ENCODE measurements at places on chromosomes 7 and 10.

GRCh38 chr7:47031786-47032535 lies 550.0 kb downstream of the TNS3 start:
- no peak for DNase-seq
- H3K27me3 ChIP-seq, result no peaks in the 10 kb centered on the region
- H3K4me3 ChIP-seq, result no peak overlapping the region
- H3K27ac ChIP-seq, result no peak overlapping the region
- no peaks in the 10 kb centered on the region for H3K36me3 ChIP-seq

DNA sequence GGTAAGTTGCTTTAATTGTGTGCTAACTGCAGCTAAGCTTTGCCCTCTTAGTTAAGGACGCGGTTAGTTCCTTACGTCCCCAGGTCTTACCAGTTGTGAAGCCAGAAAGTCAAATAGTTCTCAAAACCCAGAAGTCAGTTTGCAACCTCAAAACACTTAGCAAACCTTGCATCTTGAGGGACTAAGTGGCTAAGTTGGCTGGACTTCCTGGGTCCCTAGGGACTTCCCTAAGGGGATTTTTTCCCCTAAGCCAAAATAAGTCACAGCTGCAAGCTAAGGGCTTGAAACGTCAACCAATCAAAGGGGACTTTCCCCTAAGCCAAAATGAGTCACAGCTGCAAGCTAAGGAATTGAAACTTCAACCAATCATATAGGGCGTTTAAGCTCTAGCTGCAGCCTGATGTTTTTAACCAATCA lies 36.2 kb upstream of the HECW1 start:
- H3K27me3 ChIP-seq, result no peaks in the 10 kb centered on the region
- H3K27ac ChIP-seq, result no peak overlapping the region
- no peaks in the 10 kb centered on the region for H3K36me3 ChIP-seq
- H3K4me3 ChIP-seq, result no peak overlapping the region

DNA sequence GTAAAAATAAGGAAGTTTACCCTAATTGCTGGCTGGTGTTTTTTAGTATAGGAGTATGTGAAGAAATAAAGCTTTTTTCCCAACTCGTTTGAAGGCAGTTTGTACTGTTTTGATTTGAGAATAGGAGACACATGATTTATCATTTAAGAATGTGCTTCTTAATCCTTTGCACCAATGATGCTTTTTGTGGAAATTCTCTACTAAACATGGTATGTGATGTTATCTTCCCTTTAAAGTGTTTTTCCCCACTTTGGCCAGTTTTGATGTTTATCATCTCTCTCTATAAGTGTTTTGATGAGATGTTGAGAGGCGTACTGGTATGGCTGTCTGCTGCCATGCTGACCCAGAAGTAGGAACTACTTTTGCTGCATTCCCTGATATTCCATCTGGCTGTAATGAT lies 85.1 kb downstream of the SUGCT start:
- no peaks in the 10 kb centered on the region for H3K27me3 ChIP-seq
- no peak overlapping the region for H3K4me3 ChIP-seq
- H3K36me3 ChIP-seq, result no peaks in the 10 kb centered on the region

GRCh38 chr7:30413864-30414263 lies 64.7 kb downstream of the NOD1 start:
- peaks cover 5% of the 10 kb centered on the region for H3K36me3 ChIP-seq
- H3K27ac ChIP-seq, result no peak overlapping the region
- no peaks in the 10 kb centered on the region for H3K27me3 ChIP-seq
- DNase-seq, result no peak

DNA sequence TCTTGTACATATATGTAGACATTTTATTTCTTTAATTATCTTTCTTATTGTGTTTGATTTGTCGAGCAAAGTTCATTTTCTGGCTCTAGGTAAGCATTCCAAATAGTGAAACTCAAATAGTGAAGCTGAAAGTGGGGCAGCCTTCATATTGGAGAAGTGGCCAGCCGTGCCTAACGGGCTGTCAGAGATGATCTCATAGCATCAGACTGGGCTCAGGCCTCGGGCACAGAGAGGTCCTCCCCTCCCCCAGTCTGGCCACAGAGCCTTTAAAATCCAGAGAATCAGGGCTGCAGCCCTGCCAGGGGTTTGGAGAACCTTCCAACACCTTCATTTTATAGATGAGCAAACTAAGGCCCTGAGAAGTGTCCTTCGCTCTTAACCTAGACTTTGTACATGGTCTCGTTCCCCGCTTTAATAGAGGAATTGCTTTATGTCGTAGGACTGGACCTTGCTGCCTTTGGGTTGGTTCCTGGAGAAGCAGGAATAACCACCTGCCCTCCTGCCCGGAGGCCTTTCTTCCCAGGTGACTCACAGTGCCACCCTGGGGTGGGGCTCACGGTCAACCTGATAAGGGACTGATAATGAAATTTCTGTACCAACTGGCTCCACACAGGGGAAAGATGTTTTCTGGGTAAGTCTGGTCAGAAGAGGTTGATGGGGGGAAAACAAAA lies 7.3 kb downstream of the TSPAN15 start:
- H3K4me3 ChIP-seq, result no peak overlapping the region
- no peak overlapping the region for H3K27ac ChIP-seq
- no peaks in the 10 kb centered on the region for H3K4me1 ChIP-seq
- no peak for DNase-seq
- H3K27me3 ChIP-seq, result no peaks in the 10 kb centered on the region
- no peaks in the 10 kb centered on the region for H3K36me3 ChIP-seq

GRCh38 chr7:34991938-34992840 lies 45.1 kb downstream of the DPY19L1 start:
- no peaks in the 10 kb centered on the region for H3K36me3 ChIP-seq
- H3K4me1 ChIP-seq, result no peaks in the 10 kb centered on the region

GRCh38 chr10:84727398-84727797 lies 399.0 kb downstream of the CCSER2 start:
- H3K36me3 ChIP-seq, result no peaks in the 10 kb centered on the region
- peaks cover 2% of the 10 kb centered on the region for H3K4me1 ChIP-seq
- no peaks in the 10 kb centered on the region for H3K27me3 ChIP-seq

DNA sequence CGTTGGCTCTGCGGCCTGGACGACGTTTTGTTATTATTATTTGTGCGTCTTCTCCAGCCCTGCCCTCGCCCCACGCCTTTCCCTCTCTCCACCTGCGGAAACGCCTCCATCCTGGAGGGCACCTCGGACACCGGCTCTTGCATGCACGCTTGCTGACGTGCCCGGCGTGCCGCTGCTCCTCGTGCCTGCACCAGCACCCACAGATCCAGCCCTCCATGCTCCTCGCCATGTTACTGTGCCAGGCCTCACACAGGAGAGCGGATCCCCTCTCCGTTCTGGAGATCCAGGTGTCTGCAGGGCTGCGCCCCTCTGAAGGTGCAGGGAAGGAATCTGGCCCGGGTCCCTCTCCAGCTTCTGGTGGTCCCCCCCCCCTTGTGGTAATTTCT lies 373.9 kb upstream of the FOXK1 start:
- no peak overlapping the region for H3K4me3 ChIP-seq
- H3K36me3 ChIP-seq, result no peaks in the 10 kb centered on the region
- H3K27me3 ChIP-seq, result no peaks in the 10 kb centered on the region
- no peaks in the 10 kb centered on the region for H3K4me1 ChIP-seq

- H3K4me1 ChIP-seq, result no peaks in the 10 kb centered on the region
- H3K27ac ChIP-seq, result no peak overlapping the region
- no peaks in the 10 kb centered on the region for H3K36me3 ChIP-seq
- H3K27me3 ChIP-seq, result no peaks in the 10 kb centered on the region
Measured at GRCh38 chr7:106868364-106868763, 3.3 kb downstream of the PIK3CG start.

DNA sequence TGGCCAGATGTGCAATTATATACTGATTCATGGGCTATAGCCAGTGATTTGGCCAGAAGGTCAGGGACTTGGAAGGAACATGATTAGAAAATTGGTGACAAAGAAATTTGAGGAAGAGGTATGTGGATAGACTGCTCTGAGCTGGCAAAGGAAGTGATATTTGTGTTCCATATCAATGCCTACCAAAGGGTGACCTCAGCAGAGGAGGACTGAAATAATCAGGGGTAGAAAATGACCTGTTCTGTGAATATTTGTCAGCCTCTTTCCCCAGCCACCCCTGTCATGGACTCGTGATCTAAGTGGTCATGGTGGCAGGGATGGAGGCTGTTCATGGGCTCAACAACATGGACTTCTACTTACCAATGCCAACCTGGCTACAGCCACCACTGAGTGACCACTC lies 47.0 kb downstream of the PTPRE start:
- no peak for DNase-seq
- no peak overlapping the region for H3K4me3 ChIP-seq
- H3K27ac ChIP-seq, result no peak overlapping the region
- H3K36me3 ChIP-seq, result no peaks in the 10 kb centered on the region
- no peaks in the 10 kb centered on the region for H3K27me3 ChIP-seq
- H3K4me1 ChIP-seq, result no peaks in the 10 kb centered on the region

DNA sequence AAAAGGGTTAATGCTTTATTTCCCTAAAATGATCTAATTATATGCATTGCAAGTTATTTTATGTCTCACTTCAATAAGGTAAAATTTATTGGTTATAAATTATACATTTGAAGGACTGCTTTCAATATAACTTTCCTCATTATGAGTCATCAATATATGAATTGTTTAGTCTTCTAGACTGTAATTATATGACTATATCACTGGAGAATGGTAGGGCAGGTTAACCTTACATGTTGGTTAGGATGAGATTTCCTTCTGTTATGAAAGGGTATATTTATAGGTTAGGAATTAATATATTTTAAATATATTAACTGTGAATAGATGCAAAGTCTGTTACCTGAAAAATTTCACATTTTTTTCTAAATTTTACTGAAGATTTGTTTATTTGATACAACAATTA lies 406.4 kb upstream of the ETV1 start:
- no peaks in the 10 kb centered on the region for H3K36me3 ChIP-seq
- H3K4me1 ChIP-seq, result no peaks in the 10 kb centered on the region
- H3K27ac ChIP-seq, result no peak overlapping the region
- H3K27me3 ChIP-seq, result no peaks in the 10 kb centered on the region
- no peak for DNase-seq
- no peak overlapping the region for H3K4me3 ChIP-seq

DNA sequence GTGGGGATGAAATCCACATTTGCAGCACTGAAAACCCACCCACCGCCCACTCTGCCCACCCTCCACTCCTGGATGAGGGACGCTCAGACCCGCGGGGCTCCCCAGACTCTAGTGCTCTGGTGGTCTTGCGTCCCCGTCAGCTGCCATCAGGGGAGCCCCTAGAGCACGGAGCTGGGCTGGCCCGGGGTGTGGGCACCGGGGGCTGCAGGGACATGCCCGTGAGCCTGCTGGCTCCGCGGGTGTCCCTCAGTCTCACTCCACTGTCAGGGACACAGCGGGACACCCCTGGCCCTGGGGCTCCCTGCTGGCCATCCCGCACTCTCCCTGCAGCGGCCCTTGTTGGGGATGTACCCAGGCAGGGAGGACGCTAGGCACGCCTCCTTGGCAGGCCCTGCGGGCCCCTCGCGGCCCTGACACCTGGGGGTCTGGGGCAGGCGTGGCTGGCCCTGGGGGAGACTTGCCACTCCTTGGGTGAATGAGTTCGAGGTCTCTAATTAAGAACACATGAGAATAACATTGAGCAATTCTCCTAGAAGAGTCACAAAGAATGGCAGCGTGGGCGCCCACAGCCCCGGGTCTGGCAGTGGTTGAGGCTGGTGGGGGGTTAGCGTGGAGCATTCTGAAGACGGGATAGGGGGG lies 64.2 kb downstream of the CFAP46 start:
- DNase-seq, result peak; percentile 45
- peaks cover 10% of the 10 kb centered on the region for H3K4me1 ChIP-seq
- no peak overlapping the region for H3K27ac ChIP-seq
- H3K27me3 ChIP-seq, result no peaks in the 10 kb centered on the region

- no peak overlapping the region for H3K4me3 ChIP-seq
- no peaks in the 10 kb centered on the region for H3K27me3 ChIP-seq
- DNase-seq, result no peak
- no peak overlapping the region for H3K27ac ChIP-seq
Measured at GRCh38 chr10:76885816-76886215, 751.8 kb downstream of the KCNMA1 start.

DNA sequence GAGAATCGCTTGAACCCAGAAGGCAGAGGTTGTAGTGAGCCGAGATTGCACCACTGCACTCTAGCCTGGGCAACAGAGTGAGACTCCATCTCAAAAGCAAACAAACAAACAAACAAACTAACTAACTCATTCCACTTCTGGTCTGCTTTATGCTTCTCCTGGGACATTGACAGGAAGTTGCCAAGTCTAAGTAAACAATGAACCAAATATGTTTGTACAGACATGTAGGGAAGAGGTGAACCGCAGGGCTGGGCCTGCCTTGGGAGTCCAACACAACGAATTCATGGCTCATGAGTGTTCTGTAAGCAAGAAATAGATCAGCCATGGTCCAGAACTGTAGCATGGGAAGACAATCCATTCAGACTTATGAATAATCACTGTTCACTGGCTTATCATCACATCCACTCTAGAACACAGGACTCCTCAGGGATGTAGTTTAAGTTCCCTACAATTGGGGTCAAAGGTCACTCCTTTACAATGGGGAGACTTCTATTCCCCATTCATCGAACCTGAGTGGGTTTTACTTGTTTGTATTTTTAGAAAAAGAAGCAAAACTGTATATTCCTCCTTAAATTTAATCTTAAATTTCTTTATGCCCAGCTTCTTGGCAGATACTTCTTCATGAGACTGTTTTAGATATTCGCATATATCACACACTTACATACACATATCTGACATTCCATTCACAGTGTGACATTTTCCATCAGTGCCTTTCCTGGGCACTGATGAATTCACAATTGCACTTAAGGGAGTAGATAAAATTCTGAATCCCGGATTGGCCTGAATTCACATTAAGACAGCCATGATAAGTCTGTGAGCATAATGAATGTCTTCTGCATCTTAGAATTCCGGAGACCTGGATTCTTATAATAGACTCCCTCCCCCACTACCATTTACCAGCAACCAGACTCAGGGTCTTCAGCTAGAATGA lies 159.1 kb upstream of the EEPD1 start:
- no peaks in the 10 kb centered on the region for H3K27me3 ChIP-seq
- H3K36me3 ChIP-seq, result no peaks in the 10 kb centered on the region
- no peak for DNase-seq
- H3K4me3 ChIP-seq, result no peak overlapping the region
- H3K4me1 ChIP-seq, result no peaks in the 10 kb centered on the region

- peaks cover 3% of the 10 kb centered on the region for H3K4me1 ChIP-seq
- no peaks in the 10 kb centered on the region for H3K36me3 ChIP-seq
Measured at GRCh38 chr7:2052657-2053048, 180.1 kb downstream of the MAD1L1 start.

DNA sequence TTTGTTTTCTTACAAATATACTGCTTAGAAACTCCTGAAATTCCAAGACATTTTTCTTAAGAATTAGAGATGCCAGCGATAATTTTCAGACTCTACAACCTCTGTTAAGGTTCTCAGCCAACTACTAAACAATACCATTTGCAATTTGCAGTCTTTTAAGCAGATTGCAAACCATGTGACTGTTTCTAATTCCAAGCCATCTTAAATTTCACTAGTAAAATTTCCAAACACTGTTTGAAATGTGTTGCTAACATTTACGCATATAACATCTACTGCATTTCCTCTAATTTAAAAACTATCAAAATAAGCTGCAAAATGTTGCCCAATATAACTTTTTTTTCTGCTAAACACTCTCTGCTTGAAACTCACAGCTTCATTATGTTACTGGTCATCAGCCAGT lies 56.0 kb upstream of the MACROH2A2 start:
- no peaks in the 10 kb centered on the region for H3K27me3 ChIP-seq
- H3K4me3 ChIP-seq, result no peak overlapping the region
- H3K27ac ChIP-seq, result no peak overlapping the region
- no peaks in the 10 kb centered on the region for H3K36me3 ChIP-seq
- H3K4me1 ChIP-seq, result no peaks in the 10 kb centered on the region

- H3K27ac ChIP-seq, result no peak overlapping the region
- H3K4me1 ChIP-seq, result no peaks in the 10 kb centered on the region
- no peak for DNase-seq
- peaks cover 2% of the 10 kb centered on the region for H3K36me3 ChIP-seq
- no peaks in the 10 kb centered on the region for H3K27me3 ChIP-seq
- H3K4me3 ChIP-seq, result no peak overlapping the region
Measured at GRCh38 chr7:135681762-135682161, 19.4 kb downstream of the STMP1 start.

All from H1 (cell line).